ENCODE measurements at places on chromosomes 6 and 20. TPM values are rescaled to one million over a fixed set of nuclear protein-coding genes. Genes with fewer than 3 reads are reported as not detected.

- DNase-seq: no peak
Measured at GRCh38 chr6:168393126-168393870, 47.7 kb upstream of the SMOC2 start.

GRCh38 chr20:8471465-8471864 is 339.4 kb downstream of the PLCB1 start:
- DNase-seq: no peak

DNA sequence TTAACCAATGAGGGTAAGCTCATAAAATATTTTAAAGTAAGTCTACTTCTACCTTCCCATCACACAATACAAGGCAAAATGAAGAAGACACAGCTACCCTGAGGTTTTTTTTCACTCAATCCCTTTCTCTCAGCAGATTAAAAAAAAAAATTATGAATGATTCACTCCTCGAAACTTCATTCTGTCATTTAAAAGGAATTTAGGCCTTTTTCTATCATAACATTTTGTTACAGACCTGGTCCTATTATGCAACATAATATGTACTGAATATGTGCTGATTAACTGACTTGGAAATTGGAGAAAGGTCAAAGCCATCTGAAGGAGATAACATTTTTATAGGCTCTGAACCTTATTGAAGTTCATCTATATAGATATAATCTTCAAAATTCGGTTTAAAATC is 45.5 kb downstream of the PRL start:
- no peak for DNase-seq

DNA sequence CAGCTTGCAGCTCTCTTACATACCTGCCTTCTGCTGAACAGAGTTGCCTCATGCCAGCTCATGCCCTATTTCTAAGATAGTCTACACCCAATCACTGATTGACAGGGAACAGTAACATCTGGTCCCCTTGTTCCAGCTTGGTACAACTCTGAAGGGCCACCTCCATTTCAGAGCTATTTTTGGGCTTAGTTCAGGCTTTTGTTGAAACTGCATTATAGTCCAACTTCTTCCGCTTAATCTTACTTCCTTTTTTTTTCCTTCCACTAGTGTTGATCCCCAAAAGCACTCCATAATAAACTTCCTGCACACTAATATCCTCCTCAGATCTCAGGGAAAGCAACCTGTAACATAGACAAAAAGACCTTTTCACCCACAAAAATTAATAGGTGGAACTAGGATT is 65.7 kb upstream of the TNFRSF21 start:
- no peak for DNase-seq

- no peak for DNase-seq
Measured at GRCh38 chr6:135165031-135165430, 16.1 kb upstream of the MYB start.

DNA sequence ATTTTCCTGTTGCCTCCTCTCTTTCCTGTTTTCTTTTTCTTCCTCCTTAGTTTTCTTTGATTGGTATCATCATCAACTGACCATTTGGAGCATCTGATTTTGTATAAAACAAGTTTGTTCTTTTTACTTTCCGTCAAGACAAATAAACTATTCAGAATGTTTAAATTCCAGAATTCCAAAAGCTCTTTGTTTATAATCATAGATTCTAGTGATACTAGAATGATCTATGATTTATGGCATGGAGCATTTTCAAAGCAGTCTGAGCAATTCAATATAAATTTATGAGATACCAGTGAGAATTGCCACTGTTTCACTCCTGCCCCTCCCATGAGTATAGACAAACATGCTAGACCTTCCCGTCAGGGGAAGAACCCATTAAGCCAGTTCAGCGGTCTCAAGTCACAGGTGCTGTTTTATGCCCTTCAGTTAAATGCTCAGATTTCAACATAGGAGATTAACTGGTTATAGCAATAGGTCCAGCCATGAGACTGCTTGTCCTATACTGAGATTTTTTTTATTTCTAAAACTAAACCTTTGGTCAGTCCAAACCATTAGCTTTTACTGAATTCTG is 60.7 kb downstream of the GRIK2 start:
- no peak for DNase-seq

DNA sequence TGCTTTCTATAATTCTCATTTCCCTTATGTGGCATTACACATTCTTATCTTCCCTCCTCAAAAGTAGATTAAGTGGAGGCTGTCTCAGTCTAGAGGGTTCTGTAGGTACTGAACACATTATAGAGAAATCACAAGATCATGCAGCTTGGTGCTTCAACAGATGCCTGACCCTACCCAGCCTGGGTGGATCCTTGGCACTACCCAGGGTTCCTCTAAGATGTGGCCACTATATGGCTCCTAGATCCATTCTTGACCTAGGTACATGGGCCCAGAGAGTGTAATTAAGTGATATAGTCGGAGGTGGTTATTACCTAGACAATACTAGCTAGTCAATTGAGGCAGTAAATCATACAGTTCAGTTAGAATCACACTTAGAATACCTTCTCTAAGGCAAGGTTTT is 213.9 kb downstream of the AKAP7 start:
- no peak for DNase-seq

GRCh38 chr6:30759575-30760239 is 15.4 kb upstream of the IER3 start:
- DNase-seq: no peak

DNA sequence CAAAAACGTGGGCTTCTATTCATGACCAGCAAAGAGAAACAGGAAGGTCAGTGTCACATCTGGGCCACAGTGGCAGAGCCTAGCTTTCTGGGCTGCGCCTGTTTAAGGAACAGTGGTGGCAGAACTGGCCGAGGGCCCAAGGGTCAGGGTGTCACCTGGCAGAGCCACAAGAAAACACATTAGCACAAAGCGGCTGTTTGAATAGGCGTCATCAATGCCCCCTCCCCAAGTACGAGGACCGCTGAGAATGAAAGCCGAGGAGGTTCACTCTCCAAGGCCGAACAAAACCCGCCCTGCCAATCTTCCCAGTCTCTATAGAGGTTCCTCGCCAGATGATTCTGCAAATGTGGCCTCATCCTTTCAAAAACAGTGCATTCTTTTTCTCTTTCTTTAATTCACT is 125.2 kb upstream of the TRAF3IP2 start:
- DNase-seq: no peak

- no peak for DNase-seq
Measured at GRCh38 chr6:45786355-45786781, 229.3 kb downstream of the CLIC5 start.

The GGTLC1 gene
- polyA plus RNA-seq: not detected

- DNase-seq: peak; percentile 71
Measured at GRCh38 chr6:4358414-4359107, 223.2 kb upstream of the ECI2 start.

The PGC gene
- polyA plus RNA-seq: not detected

The SLC17A2 gene
- polyA plus RNA-seq: 0.58 TPM

DNA sequence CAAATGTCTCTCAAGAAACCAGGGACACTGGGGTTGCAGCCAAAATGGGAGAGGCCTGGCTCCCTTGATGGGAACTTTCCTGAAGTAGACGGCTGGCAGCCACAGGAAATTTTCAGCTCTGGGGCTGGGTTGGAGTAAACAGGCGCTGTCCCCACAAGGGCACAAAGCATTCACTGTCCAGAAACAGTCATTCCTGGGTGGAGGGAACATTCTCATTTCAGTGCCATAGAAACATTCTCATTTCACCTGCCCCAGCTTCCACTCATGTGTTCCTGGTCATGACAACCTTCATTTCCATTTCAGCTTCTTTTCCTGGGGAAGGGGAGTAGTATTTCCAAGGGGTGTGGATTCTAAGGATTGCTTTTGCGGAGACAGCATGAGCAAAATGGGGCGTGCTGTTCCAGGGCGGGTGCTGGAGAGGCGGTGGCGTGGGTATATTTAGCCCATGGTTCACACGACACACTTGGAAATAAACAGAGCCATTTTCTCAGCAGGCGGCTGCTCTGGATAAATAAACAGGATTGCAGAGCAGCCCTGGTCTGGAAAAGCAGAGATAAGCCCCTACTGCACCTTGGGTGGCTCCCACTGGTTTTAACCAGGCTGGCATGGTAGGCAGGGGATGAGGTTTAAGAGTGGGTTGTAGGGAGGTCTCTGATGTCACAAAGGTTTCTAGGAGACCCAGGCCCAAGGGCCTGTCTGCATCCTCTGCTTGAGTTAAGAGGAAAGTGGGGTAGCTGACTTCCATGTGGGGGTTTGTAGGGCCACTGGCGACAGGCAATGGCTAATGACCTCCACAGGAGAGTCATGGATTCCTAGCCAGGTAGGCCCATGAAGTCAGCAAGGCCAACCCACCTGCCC is 32.9 kb downstream of the COX4I2 start:
- DNase-seq: no peak

DNA sequence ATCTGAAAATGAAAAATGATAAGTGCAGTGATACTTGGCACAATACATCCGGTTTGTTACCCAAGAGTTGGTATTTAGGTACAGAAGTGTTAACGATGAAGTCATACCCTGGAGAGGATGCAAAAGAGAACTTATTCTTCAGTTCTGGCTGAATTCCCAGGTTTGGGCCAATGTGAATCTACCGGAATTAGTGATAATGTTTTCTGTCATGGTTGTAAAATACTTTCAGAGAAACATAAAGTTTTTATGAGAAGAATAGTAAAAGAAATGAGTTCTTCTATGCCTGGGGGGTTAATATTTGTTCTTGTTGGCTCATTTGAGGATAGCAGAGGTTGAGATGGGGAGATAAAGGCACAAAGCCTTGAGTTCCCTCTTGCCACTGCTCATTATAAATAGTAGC is 509.9 kb upstream of the POU3F2 start:
- no peak for DNase-seq

GRCh38 chr6:148612043-148612442 is 134.8 kb upstream of the UST start:
- DNase-seq: no peak

DNA sequence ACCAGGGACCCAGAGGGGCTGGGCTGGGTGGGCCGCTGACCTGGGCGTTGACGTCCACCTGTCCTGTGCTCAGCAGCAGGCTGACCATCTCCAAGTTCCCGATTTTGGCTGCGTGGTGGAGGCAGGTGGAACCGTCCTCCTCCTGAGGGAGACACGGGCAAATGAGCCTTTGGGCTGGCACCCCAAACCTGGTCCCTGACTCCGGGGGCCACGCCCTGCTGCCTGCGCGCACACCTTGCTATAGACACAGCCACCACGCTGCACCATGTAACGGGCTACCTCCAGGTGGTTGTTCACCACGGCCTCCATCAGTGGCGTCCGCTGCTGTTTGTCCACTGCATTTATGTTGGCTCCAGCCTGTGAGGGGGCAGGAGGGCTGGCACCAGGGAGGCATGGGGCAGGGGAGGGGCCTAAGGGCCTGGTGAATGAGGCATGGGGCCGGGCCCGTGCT is 7.8 kb upstream of the SLC44A4 start:
- no peak for DNase-seq

DNA sequence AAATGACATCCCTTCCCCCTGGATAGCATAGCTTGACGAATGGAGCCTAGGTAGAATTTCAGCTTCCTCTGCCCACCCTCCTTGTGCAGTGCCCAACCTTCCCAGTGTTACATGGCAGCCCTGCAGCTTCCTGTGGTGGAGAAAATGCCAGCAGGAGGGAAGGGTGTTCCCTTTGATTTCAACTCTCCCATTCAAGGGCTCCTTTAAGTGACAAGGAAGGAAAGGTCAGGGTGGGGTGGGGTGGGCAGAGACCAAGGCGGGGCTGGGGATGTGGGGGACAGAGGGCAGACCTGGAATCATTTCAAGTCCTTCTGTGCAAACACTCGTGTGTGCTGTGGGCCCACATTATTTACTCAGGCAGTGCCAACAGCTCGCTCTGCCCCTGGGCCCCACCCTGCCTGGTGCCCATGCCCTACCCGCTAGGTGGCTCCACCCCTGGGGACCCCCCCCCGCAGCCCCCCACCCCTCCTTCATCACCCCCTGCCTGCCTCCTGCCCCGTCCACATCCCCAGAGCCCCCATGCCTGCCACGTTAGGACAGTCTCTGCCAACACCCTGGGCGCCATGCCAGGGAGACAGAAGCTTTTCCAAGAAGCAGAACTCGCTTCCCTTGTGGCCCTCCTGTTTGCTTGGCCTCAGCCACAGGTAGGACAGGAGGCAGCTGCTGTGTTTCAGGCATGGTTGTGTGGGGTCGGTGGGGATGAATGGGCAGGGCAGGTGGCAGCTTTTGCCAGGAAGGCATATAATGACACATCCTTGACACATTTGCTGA is 9.4 kb downstream of the SPDEF start:
- DNase-seq: no peak

GRCh38 chr6:142764311-142764710 is 180.7 kb downstream of the HIVEP2 start:
- DNase-seq: no peak

The FERMT1 gene
- polyA plus RNA-seq: 3.5 TPM

DNA sequence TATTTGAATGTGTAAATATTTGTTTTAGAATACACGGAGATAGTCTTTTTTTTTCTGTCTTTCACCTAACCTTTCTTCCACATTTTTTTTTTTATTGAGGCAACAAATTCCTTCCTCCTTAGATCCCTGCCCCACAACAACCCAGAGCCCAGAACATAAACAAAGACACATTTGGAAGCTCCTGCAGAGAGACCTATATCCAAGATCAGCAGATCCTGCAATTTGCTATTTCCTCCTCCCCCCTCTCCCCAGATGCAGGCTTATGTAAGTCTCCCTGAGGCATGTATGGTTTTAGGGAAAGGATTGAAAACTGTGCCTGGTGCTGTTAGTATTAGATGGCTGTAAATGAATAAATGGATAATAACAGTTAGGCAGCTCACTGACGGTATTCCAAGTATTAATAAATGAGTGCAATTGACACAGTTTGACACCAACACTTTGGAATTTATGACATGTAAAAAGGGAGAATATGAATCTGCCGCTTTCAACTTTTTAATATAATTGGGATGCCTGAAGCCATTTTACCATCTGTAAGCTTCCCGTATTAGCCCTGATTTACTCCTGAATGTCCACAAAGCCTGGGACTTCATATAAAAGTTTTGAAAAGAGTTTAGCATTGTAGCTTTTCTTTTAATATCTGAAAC is 608.3 kb upstream of the CITED2 start:
- no peak for DNase-seq

DNA sequence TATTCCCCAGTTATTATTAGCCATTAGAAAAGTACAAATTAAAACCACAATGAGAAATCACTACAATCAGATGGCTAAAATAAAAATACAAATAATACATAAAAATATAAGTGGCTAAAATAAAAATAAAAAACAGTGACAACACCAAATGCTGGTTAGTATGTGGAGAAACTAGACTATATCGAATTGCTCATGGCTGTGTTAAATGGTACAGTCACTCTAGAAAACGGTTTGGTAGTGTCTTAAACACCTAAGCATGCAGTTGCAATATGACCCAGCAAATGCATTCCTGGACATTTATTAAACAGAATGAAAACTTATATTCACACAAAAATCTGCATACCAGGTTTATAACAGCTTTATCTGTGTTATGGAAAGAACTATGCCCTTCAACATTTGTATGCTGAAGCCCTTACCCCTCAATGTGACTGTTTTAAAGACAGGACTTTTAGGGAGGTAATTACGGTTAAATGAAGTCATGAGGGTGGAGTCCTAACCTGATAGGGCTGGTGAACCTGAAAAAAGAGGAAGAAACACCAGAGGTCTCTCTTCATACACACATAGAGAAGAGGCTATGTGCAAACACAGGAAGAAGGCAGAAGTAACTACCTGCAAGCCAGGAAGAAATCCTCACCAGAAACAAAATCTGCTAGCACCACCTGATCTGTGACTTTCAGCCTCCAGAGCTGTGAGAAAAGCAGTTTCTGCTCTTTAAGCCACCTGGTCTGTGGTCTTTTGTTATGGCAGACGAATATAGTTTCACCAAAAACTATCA is 84.9 kb downstream of the ASCC3 start:
- no peak for DNase-seq

The IL20RA gene
- polyA plus RNA-seq: 1.9 TPM

The RAET1L gene
- polyA plus RNA-seq: not detected

GRCh38 chr20:60803335-60804055 is 448.6 kb upstream of the CDH4 start:
- no peak for DNase-seq
